Glomerular endothelial cell (primary cell): ENCODE measurements at places on chromosomes 5 and 9. TPM values are rescaled to one million over a fixed set of nuclear protein-coding genes. Genes with fewer than 3 reads are reported as not detected.

Gene BAAT
- not detected in 2 replicates for total RNA-seq

Gene ENTREP1
- total RNA-seq: 5.7 and 11.8 TPM in 2 replicates

Gene SPEF2
- total RNA-seq: 0.82 and 1.1 TPM in 2 replicates

Gene F2RL2
- 13.3 and 30.9 TPM in 2 replicates for total RNA-seq

Gene FIBCD1
- 0.05 TPM in 1 of 2 replicates, not detected in the other for total RNA-seq

Gene ANXA6
- total RNA-seq: 329 and 338 TPM in 2 replicates

Gene ZNF354C
- 3.1 and 4.6 TPM in 2 replicates for total RNA-seq

Gene GFI1B
- not detected in 2 replicates for total RNA-seq

Gene CIZ1
- 68.1 and 69.4 TPM in 2 replicates for total RNA-seq

Gene ABITRAM
- 7.7 and 14.3 TPM in 2 replicates for total RNA-seq

Gene GRM6
- not detected in 2 replicates for total RNA-seq

Gene TAS2R1
- total RNA-seq: not detected in 2 replicates

Gene SLC6A7
- total RNA-seq: not detected in 2 replicates

Gene LRRC19
- total RNA-seq: not detected in 2 replicates

Gene WDR38
- total RNA-seq: not detected in 2 replicates

Gene ADAMTS6
- 11.8 and 27.2 TPM in 2 replicates for total RNA-seq

Gene MORN5
- 3.6 TPM in 1 of 2 replicates, not detected in the other for total RNA-seq

Gene EMB
- 2.0 and 4.7 TPM in 2 replicates for total RNA-seq

Gene KIF4B
- 0.23 and 0.39 TPM in 2 replicates for total RNA-seq

Gene PCDHGC5
- total RNA-seq: 0.24 and 2.5 TPM in 2 replicates

Gene LCNL1
- not detected in 2 replicates for total RNA-seq

Gene PROB1
- 2.4 and 2.7 TPM in 2 replicates for total RNA-seq

Gene ADAMTSL2
- 0.05 TPM in 1 of 2 replicates, not detected in the other for total RNA-seq

Gene FAM153A
- not detected in 2 replicates for total RNA-seq

Gene SCGB3A1
- total RNA-seq: not detected in 2 replicates

Gene PALM2AKAP2
- total RNA-seq: 3.9 and 5.3 TPM in 2 replicates

Gene PDLIM4
- 88.4 and 118 TPM in 2 replicates for total RNA-seq

Gene PHYHD1
- 0.23 and 2.9 TPM in 2 replicates for total RNA-seq
